T-cell (primary cell): ENCODE measurements at places on chromosomes 5 and 9.

DNA sequence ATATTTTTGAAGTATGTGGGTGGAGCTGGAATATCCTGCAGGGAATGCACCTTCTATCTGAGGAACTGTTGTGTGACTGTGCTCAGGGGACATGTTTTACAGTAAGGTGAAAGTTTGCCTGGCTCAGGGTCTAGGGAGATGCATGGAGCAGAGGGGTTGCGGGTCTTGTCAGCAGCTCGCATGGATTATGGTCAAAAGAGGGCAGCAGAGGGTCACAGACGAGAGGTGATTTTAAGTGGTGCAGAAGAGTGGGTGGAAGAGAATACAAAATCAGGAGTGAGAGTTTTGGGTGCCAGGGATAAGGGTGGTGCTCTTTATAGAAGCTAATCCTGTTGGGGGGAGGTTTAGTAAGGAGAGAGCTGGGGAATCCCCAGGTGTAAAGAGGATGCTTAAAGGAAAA, 53.5 kb upstream of the GRIN3A start:
- DNase-seq: no peak

- no peak for DNase-seq
Observed at GRCh38 chr5:179624841-179625271, 1.4 kb upstream of the HNRNPH1 start.

DNA sequence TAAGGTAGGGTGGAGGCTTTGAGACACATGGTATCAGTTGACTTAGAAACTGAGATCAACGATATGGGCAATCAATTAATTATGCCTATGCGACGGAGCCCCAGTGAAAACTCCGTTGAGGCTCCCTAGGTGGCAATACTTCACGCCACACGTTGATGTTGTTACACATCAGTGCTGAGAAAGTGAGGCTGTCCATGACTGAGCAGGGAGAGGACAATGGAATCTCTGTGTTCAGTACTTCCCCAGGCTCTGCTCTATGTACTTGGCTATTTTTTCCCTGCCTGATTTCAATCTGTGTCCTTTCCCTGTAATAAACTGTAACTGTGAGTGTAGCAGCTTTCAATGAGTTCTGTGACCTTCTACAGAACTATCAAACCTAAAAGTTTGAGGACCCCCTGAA, 211.7 kb downstream of the SNCAIP start:
- no peak for DNase-seq

- no peak for DNase-seq
Observed at GRCh38 chr5:92527311-92528078, 1053.5 kb downstream of the NR2F1-AS1 start.

- no peak for DNase-seq
Observed at GRCh38 chr5:108238936-108239887, 142.7 kb downstream of the FBXL17 start.
